ENCODE measurements at places on chromosomes 4 and X.

DNA sequence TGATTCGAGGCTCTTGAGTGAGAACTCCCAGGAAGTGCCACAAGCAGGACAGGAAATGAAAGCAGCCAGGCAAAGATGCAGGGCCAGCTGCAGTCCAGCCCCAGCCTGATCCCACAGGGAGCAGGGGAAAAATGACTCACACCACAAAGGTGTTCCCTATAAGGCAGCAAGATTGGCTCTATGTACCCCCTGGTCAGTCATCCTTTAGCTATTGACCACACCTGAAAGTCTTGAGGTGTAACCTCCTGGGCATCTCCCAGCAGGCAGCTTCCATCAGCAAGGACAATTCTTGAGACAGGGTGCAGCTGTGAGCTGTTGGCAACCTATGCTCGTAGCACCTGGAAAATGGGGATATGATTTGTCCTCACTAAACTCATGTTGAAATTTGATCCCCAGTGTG lies 27.9 kb upstream of the EXOC1L start:
- no peak for DNase-seq

DNA sequence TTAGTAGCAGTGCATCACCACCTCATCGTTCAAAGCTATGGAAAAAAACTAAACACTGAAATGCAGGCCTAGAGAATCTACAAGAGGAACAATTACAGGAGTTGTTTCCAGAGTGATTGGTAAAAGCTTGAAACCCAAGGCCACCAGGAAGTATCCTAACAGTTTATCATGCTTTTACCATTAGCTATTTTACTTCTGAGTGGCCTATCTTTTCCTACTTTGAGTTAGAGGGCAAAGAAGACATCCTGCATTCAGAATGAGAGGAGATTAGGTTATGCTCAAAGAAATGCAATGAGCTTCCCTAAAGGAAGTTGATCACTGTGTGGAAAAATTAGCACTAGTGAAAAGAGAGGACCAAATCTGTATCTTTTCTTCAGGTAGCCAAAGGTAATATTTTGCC lies 69.8 kb upstream of the PRSS48 start:
- DNase-seq, result no peak

DNA sequence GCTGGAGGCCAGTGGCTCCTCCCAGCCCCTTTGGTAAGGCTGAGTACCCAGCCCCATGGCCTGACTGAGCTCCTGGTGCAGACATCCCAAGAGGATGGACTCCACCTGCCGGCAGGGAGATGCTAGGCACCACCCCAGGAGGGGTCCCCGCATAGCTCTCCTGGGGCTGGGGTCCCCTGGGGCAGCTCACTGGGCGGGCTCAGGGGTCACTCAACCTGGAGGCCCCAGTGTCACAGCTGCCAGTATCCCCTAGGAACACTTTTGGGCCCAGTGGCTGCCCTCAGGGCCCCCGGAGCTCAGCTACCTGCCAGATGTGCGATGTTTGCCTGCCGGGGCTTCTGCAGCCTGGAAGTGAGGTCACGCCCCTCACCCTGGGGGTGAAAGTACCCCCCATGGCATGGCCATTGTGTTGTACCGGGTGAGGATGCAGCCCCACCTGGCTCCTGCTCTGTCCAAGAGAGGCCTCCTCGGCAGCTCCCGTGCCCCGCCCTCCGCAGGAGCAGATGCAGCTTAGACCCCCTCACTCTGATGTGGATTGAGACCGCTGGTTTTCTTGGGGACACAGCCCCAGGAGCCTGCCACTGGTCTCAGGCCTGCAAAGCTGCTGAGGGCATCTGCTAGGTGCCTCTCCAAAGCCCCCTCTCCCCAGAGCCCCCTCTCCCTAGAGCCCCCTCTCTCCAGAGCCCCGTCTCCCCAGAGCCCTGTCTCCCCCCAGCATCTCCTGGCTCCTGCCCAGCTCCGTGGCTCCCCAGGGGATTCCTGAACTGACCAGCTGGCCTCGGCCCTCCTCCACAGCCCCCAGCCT lies 6.7 kb upstream of the HGFAC start:
- no peak for DNase-seq

- no peak for DNase-seq
These were observed 493.4 kb downstream of the INPP4B start for GRCh38 chr4:142352712-142353111.

GRCh38 chr4:84985952-84986351 lies 19.5 kb upstream of the WDFY3 start:
- DNase-seq, result no peak

- DNase-seq, result no peak
These were observed 232.5 kb upstream of the POF1B start for GRCh38 chrX:85611926-85612325.

GRCh38 chr4:77332696-77333270 lies 175.8 kb downstream of the CCNG2 start:
- DNase-seq, result no peak

DNA sequence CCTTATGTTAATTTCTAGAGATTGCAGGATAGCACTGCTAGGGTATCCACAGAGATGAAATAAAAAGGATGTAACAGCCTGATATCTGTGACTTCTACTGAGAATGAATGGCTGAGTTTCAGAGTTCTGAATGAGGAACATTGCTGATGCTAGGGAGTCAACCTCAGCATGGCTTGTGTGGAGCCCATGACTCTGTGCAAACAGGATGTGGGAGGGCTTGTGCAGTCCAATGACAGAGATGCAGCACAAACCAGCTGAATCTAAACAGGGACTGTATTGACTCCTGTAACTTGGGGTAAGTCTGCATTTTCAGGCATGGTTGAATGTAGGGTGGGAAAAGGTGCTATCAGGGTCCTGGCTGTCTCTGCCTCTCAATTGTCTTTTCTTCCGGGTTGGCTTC lies 5.3 kb upstream of the RASL11B start:
- DNase-seq, result no peak

- DNase-seq, result no peak
These were observed 7.0 kb upstream of the ATP6AP2 start for GRCh38 chrX:40573763-40574162.

- no peak for DNase-seq
These were observed 45.2 kb downstream of the MAGEB17 start for GRCh38 chrX:16212436-16212835.

GRCh38 chrX:51922561-51922960 lies 29.1 kb downstream of the MAGED1 start:
- DNase-seq, result no peak
